ENCODE measurements at places on chromosomes 6 and 20. TPM values are rescaled to one million over a fixed set of nuclear protein-coding genes. Genes with fewer than 3 reads are reported as not detected.

DNA sequence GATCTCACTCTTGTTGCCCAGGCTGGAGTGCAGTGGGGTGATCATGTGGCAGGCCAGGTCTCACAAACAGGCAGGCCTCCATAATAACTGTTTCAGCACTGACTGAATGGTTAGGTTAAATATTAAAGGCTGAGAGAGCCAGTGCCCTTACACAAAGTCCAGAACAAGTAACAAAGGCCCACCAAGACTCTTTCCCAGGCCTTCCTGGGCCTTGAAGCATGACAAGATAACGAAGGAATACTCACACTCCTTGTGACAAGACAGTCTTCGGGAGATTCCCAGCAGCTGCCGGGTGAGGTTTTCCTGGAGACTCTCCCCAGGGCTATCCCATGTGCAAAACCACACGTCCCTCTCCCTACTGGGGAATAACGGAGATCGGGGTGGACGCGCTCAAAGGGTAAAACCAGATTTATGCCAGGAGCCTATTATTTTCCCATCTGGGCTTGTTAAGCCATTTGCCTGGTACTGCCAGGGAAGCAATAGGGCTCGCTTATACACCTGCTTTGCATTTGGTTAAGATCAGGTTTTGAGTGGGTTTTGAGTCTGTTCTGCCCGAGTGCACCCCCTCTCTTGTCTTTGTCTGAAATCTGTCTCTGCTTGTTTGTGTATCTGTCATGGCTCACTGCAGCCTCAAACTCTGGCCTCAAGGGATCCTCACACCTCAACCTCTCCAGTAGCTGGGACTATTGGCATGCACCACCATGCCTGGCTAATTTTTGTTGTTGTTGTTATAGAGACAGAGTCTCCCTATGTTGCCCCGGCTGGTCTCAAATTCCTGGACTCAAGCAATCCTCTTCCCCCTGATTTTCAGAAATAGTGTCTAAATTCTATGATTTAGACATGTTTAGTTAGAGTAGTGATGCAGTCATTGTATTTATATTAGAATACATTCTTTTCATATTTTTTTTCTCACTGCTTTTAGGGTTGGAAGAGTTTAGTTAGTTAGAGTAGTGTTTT lies 1.4 kb upstream of the ENPP3 start:
- no peaks in the 10 kb centered on the region for H3K4me1 ChIP-seq
- no peak overlapping the region for H3K27ac ChIP-seq
- DNase-seq = no peak
- H3K4me3 ChIP-seq = no peak overlapping the region
- no peaks in the 10 kb centered on the region for H3K36me3 ChIP-seq

DNA sequence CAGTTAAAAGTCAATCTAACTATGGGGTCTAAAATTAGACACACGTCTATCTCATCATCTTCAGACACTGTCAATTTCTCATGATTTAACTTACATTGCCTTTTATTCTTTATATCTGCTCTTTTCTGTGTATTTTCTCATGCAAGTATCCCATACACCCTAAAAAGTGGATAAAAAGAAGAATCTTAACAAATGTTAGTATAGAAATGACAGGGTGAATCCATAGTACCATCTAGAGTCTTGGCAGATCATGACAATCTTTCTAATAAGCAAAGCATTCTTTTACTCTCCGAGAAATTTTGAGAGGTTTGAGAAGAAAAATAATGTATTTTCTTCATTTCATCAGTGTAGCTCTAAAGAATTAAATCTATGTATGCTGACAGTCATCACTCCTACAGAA lies 382.7 kb downstream of the C6orf118 start:
- H3K27me3 ChIP-seq = no peaks in the 10 kb centered on the region
- no peaks in the 10 kb centered on the region for H3K36me3 ChIP-seq
- H3K4me3 ChIP-seq = no peak overlapping the region
- no peak overlapping the region for H3K27ac ChIP-seq

DNA sequence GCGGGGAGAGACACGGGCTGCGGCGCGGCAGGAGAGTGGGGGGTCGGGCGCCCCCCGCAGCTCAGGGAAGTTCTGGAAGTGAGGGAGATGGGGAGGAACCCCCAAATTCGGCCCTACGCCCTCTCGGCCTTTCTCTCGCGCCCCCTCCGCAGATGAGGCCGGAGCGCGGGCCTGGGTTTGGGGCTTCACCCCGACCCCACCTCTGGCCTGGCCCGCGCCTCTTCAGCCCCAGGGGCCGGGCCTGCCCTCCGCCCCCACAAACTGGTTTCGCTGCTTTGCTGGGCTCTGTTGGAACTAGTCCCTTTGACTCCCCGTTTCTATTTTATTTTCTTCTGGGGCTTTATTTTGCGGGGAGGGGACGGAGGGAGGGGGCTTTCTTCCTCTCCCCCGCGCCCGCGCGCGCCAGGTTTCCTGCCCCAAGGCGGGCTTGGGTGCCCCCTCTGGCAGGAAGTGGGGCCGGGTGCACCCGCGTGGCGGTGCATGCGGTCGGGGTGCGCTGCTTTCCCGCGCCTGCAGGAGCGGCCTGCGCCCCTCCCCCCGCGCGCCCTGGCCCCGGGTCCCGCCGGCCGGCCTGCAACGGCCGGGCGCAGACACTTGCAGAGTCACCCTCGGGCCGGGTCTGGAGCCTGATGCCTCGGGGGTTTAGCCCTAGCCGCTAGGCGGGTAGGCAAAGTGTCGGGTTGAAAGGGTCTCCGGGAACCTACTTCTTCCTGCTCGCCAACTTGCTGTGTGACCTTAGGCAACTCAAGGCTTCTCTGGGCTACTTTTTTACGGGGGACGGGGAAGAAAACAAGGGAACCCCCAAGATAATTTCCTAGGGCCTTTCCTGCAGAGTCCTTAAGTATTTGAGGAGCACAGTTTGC lies 1.3 kb downstream of the HMGA1 start:
- peak overlapping the region; percentile 98 for H3K4me3 ChIP-seq
- no peak for DNase-seq
- H3K27me3 ChIP-seq = no peaks in the 10 kb centered on the region
- peak overlapping the region; percentile 70 for H3K27ac ChIP-seq
- peaks cover 56% of the 10 kb centered on the region for H3K4me1 ChIP-seq

RHAG gene
- total RNA-seq = not detected

HNF4A gene
- not detected for total RNA-seq

GRCh38 chr6:71345476-71346333 lies 57.1 kb downstream of the OGFRL1 start:
- H3K36me3 ChIP-seq = no peaks in the 10 kb centered on the region
- H3K27me3 ChIP-seq = no peaks in the 10 kb centered on the region
- no peak overlapping the region for H3K4me3 ChIP-seq
- DNase-seq = no peak

All from endothelial cell of umbilical vein (primary cell).